Esophagus squamous epithelium (tissue), 5 donors: ENCODE measurements at places on chromosomes 2 and 18.

DNA sequence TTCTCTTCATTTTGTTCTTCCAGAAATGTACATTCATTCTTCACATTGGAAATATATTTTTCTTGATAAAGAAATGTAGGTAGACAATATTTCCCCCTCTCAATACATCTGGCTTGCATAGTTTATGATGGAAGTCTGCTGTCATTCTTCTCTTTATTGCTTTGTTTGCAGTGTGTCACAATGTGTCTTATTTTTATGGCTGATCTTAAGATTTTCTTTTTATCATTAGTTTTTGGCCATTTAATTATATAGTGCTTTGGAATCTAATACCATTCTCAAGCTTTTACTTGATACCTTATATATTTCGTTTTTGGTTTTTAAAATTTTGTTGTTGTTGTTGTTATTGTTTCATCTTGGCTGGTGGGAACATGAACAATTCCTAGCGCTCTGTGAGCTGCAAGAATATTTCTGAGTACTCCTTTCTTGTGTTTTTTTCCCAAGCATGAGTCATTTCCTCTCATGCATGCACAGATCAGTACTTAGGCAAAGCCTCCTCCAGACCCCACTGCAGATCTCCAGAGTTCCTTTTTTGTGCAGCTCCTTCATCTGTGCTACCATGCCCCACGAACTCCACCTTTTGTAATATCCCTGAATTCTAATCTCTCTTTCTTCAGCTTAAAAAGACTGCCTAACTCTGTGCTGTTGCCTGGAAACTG lies 13.7 kb upstream of the MMADHC start:
- no peak for DNase-seq

DNA sequence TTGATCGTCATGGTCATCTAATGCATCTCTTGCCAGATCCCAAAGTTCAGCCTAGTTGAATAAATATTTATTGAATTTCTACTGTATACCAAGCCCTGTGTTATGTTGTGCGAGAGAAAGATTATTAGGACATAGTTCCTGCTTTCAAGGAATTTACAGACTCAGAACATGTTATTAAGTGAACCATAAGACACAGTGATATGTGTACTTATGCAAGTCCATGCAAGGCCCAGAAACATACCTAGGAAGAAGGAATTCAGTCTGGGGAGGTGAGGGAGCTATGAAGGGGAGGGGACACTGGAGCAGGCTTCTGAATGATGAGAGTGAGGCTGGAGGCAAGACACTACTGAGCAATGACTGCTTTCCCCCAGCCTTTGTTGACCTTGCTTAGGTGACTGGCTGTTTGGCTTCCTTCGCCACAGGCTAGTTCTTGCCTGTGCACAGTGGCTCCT lies 81.4 kb downstream of the ACAA2 start:
- DNase-seq, result no peak

GRCh38 chr18:32258558-32259204 lies 68.8 kb downstream of the MEP1B start:
- no peak for DNase-seq

- no peak for DNase-seq
These were observed 14.1 kb upstream of the EML6 start for GRCh38 chr2:54709336-54709809.

DNA sequence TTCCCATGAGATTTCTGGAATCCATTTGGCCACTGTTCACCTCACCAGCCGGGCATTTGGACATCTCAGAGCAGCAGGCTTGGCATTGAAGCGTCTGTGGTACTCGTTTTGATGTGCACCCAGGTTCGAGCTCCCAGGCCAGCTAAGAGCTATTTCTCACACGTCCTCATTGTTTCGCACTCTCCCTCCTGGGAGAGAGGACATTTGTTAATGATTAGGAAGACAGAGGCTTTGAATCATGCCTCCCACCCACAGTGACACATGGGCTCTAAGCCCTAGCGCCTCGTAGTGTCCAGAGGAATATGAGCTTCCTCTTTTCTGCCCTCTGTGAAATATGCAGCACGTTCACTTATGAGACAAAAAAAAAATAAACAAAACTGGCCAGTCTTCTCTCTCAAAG lies 361.8 kb downstream of the RND3 start:
- no peak for DNase-seq

- DNase-seq, result no peak
These were observed 108.3 kb upstream of the NRP2 start for GRCh38 chr2:205574001-205574400.

- DNase-seq, result no peak
These were observed 857 bp upstream of the INHBB start for GRCh38 chr2:120344976-120345581.

- DNase-seq, result no peak
These were observed 93.8 kb downstream of the FIGN start for GRCh38 chr2:163641986-163642385.

- DNase-seq, result no peak
These were observed 13.1 kb downstream of the MOCOS start for GRCh38 chr18:36200354-36200771.

DNA sequence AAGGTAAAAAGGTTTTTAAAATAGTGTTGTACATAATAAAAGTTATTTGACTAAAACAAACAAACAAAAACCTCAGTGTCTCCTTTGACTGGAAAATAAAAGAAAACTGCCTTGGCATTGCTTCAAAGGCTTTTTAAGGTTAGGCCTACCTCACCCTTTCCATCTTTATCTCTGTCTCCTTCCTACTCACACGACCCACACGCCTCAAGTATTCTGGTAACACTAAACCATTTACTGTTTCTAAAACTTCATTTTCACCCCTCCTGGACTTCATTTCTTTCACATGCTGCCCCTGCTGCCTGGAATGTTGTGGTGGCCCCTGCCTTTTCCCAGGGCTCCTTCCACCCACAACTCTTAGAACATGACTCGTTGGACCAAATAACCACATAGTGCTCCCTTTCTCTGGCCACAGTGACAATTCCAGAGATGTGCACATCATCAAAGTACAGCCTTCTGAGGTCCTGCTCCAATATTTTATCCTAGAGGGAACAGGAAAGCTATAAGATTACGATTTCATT lies 54.0 kb downstream of the ERBB4 start:
- DNase-seq, result no peak

GRCh38 chr2:206511283-206511682 lies 68.0 kb downstream of the ADAM23 start:
- no peak for DNase-seq

DNA sequence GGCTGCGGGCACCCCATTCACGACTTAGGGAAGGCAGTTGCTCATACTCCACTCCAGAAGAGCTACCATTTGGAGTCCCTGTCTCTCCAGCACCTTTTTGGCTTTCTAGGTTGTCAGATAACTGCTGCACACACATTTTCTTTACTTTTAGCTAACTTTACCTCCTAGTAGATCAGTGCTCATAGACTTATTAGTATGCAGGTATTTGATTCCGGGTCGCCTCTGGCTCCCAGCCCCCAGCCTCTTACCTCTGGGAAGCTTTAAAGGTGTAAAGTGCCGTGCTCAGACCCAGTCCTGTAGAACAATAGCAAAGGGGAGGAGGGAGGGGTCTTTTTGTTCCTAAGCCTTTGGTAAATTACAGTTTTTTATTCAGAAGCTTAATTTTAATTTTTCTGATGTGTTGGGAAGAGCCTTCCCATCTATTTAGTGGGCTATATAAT lies 102.9 kb downstream of the SPTBN1 start:
- DNase-seq, result no peak

DNA sequence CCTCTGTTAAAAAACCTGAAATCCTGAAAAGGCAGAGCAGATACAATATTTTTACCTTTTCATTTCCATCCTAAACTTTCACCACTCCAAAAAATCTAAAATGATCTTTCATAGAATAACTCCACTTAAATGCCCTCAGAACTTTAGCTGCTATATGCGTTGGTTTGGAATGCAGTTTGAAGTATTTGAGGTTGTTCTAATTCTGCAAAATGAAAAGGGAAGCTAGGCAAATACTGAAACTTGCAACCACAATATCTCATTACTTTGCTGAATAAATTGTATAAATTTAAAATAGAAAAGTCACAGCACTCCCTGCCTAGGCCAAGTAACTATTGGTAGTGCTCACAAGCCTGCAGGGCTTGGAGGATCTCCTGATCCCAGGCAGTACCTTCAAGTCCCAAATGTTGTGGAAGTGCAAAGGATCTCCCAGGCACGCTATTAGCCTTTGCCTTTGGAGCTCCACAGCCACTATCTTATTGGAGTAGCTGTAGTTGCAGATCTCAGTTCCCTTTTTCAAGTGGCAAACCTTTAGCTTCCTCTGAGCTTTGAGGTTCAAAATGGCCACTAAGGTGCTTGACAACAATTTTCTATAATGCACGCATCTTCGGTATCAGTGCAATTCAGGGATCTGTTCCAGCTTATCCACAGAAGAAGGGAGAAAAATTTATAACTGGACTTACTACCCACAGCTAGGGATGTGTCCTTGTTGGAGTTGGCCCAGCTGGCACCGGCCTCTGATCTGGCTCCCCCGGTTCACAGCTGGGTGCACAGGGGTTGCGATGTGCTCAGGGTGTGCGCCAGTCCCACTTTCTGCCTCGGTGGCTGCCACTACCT lies 43.4 kb upstream of the ANKRD62 start:
- no peak for DNase-seq

DNA sequence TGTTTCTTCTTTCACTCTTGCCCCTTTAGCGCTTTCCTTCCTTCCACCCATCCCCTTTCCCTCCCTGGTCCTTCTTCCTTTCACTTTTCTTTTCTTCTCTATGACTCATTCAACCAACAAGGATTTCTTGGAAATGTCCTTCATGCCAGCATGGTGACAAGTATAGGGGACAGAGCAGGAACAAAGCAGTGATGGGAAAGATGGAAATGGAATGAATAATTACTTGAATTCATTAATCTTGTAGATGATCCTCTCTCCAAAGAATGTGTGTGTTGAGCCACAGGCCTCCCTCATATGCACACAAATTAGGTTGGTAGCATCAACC lies 1.5 kb downstream of the VAMP5 start:
- no peak for DNase-seq

GRCh38 chr2:235030126-235030525 lies 78.3 kb downstream of the SH3BP4 start:
- DNase-seq, result no peak

DNA sequence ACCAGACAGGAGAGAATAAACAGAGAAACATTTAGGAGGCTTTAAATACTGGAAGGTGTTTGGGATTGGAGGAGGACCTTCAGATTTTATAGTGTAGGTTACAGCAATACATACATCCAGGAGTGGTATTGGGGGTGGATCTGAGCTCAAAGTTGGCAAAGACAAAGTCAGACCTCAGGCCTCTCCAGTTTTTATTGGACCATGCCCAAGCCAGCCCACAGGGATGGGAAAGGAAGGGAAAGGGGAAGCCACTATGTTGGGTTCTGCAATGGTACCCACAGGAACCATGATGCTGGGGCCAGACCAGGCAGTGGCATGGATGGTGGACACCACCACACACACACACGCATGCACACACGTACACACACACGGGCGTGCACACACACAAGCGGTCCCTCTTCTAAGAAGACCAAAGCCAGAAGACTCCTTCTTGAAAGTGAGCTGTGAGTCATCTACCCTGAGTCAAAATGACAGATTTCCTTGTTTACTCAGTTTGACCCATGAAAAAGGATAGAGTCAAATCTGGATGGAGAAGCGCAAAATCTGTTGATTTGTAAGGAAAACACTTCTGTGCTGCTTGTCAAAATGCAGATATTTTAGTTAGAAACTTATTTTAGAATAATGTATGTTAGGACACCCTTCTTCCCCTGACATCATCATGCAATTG lies 87.9 kb downstream of the TRABD2A start:
- DNase-seq, result no peak

- no peak for DNase-seq
These were observed 332.7 kb downstream of the ZNF521 start for GRCh38 chr18:25019086-25019860.

- no peak for DNase-seq
These were observed 1.2 kb downstream of the MYL12A start for GRCh38 chr18:3248658-3249359.

GRCh38 chr2:84461310-84461709 lies 2.2 kb upstream of the SUCLG1 start:
- no peak for DNase-seq

DNA sequence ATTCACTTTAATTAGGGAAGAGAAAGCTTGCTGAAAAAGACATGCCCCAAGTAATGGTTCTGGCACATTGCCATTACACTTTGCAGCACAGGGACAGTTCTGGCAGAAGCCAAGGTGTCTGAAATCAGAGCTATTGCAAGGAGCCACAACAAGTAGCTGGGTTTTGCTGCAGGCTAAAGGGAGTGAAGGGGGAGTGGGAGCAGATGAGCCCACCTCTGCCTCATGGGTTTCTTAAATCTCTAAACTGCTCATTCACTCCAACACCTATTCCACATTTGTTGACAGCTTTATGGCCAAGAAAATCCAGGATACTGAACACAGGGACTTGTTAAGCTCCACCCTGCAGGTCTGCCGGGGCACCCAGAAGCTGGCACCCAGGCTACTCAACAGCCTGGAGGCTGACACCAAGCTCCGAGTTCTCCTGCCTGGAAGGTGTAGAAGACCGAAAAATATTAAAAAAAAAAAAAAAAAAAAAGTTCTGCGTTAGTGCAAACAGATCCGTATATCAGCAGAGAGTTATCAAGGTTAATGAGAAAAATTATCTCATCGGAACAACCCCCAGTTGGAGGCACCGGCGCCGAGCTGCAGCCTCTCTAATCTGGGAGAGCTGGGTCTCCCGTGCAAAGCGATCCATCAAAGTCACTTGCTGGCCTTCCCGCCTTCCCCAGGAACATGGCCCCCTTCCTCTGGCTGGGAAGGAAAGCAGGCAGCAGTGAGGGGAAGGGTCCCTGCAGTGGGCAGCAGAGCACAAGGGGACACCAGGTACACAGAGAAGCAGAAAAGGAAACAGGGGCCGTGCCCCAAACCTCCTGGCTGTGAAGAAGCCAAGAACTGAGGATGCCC lies 123.7 kb downstream of the HNMT start:
- DNase-seq, result no peak

GRCh38 chr18:9756271-9756932 lies 48.3 kb downstream of the RAB31 start:
- no peak for DNase-seq

DNA sequence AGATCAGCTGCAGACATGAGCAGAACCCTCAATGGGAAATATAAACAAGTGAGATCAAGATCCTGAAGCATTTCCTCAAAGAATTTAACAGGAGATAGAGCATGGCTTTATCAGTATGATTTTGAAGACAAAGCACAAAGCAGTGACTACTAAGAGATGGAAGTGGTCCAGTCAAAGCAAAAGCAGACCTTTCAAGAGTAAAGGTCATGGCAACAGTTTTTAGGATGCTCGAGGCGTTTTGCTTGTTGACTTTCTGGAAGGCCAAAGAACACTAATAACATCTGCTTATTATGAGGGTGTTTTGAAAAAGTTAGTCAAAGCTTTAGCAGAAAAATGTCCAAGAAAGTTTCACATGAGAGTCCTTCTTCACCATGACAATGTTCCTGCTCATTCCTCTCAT lies 128.5 kb downstream of the KCNE4 start:
- DNase-seq, result no peak

GRCh38 chr2:12429779-12430406 lies 286.8 kb upstream of the TRIB2 start:
- no peak for DNase-seq
